ENCODE measurements at places on chromosomes 4 and X. TPM values are rescaled to one million over a fixed set of nuclear protein-coding genes. Genes with fewer than 3 reads are reported as not detected.

Gene TNIP3
- 0.06 TPM for polyA plus RNA-seq

Gene SLC25A53
- polyA plus RNA-seq = 2.4 TPM

Gene ZNF711
- polyA plus RNA-seq = 0.02 TPM

Gene NDST3
- polyA plus RNA-seq = not detected

Gene HS3ST1
- 6.6 TPM for polyA plus RNA-seq

Gene HDX
- polyA plus RNA-seq = 1.8 TPM

Gene FAT4
- 0.42 TPM for polyA plus RNA-seq

Gene TEC
- 0.17 TPM for polyA plus RNA-seq

Gene XK
- polyA plus RNA-seq = 0.26 TPM

Gene IRS4
- not detected for polyA plus RNA-seq

Gene MAGEA4
- not detected for polyA plus RNA-seq

Gene NOX1
- not detected for polyA plus RNA-seq

Gene GALNTL6
- not detected for polyA plus RNA-seq

Gene CLIC2
- polyA plus RNA-seq = 0.01 TPM

Gene FRAS1
- polyA plus RNA-seq = 5.2 TPM

- DNase-seq = no peak
These were observed 35.9 kb downstream of the FGFRL1 start for GRCh38 chr4:1047106-1047975.

- peak; percentile 52 for DNase-seq
These were observed 44.8 kb downstream of the GRIA2 start for GRCh38 chr4:157265281-157265680.

- DNase-seq = no peak
These were observed 22.0 kb downstream of the DHRSX start for GRCh38 chrX:2478546-2479419.

DNA sequence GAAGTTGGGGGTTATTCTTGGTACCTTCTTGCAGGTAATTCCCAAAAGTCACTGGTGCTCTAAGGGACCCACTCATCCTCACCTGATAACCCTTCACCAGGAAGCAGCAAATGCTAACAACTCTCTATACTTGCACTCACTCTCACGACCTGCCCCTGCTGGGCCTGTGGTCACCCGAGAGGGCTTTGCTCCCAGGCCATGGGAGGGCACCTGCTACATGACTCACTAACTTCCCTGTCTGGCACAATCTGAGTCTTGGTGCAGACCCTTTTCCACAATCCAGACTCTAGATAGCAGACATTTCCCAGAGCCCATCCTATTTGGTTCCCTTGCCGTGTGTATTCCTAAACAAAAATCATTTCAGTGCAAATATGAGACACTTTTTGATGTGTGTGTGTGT, 403.8 kb upstream of the FAT1 start:
- peak; percentile 14 for DNase-seq

DNA sequence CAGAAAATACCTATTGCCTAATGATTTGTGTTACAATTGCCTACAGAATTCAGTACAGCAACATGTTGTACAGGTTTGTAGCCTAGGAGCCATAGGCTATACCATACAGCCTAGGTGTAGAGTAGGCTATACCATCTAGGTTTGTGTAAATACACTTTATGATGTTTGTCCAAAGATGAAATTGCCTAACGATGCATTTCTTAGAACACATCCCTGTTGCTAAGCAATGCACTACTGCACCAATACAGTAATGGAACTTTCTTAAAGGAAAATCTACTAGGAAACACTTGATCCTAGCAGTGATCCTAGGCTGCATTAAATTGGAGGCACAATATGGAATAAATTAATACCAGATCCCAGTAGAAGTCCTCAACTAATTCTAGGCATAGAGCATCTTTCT, 18.3 kb downstream of the NOA1 start:
- DNase-seq = no peak

GRCh38 chrX:8914681-8915080, 113.5 kb upstream of the FAM9A start:
- DNase-seq = no peak

- no peak for DNase-seq
These were observed 11.3 kb upstream of the ARAP2 start for GRCh38 chr4:36255577-36255976.

- DNase-seq = no peak
These were observed 534.6 kb downstream of the PPARGC1A start for GRCh38 chr4:23355258-23355657.

- peak; percentile 32 for DNase-seq
These were observed 93.2 kb downstream of the IL1RAPL2 start for GRCh38 chrX:104659005-104659744.

DNA sequence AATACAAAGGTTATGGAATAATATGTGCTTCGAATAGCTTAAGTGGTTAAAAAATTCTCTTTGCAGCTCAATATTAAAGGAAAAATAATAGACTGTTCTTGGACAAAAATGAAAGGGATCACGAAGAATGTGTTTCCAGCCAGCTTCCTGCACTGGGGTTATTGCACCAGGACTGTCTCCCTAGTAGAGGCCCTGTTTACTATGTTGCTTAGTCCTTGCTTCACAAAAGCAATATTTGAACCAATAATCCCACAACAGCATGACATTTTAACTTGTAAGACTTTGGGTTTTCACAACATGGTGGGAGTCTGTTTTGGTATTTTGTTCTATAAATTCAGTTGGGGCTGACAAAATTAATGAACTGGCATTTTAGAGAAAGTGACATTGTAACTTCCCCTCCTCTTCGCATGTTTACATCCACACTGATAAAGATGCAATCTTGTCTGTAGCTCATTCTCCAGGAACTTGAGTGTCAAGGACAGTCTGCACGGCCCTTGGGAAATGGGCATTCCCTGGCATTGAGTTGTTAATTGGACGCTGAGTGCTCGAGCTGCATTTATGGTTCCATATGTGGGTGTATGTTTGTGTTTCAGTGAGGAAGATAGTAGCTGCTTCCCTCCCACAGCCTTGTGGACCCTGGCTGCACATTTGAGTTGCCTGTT, 39.0 kb downstream of the SHROOM2 start:
- no peak for DNase-seq

DNA sequence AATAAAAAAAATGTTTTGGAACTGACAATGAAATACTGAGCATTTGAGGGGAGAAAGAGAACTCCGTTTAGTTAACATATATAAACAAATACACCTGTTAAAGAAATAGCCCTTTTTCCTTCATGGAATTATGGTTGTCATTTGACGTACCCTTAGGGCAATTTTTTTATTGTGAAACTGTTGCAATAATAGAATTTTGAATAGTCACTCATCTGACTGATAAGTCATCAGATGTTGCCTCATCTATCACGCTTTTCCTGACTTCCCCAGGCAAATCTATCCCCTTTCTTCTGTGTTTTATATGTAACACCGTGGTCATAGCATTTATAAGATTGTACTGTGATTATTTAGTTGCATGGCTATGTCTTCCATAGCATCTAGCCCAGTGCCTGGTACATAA, 69.0 kb upstream of the HDAC8 start:
- peak; percentile 13 for DNase-seq

GRCh38 chr4:15232366-15233263, 195.2 kb upstream of the C1QTNF7 start:
- DNase-seq = peak; percentile 52

GRCh38 chr4:31667686-31668085, 947.5 kb downstream of the PCDH7 start:
- DNase-seq = no peak

DNA sequence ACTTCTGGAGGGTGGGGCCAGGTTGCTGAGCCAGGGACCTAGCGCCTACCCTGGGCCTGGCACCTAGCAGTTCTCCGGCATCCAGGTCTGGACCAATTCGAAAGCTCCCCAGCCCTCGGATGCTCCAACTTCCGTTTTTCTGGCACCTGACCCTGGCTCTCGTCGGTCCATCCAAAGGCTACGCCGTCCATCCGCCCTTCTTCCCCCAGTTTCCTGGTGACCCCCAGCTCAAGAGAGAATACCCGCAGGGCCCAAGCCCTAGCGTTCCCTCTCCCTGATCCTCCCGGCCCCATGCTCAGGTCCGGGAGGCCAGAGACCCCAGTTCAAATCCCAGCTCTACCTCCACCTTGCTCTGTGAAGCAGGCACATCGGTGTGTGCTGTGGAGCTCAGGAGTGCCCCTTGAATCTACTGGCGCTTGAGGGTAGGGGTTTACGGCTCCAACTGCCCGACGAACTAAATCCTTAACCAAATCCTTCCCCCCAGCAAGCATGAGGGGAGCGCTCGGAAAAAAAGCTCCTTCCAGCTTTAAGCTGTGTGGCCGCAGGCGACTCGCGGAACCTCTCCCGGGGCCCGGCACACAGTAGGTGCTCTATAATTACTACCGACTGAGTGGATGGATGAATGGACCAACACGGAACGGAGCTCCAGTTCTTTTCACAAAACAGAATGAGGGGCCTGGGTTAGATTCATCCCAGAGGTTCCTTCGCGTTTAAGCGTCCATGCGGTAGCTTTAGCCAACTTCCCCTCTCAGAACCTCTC, 1.1 kb downstream of the CRMP1 start:
- DNase-seq = no peak

- no peak for DNase-seq
These were observed 12.9 kb downstream of the GPRIN3 start for GRCh38 chr4:89294573-89295269.

DNA sequence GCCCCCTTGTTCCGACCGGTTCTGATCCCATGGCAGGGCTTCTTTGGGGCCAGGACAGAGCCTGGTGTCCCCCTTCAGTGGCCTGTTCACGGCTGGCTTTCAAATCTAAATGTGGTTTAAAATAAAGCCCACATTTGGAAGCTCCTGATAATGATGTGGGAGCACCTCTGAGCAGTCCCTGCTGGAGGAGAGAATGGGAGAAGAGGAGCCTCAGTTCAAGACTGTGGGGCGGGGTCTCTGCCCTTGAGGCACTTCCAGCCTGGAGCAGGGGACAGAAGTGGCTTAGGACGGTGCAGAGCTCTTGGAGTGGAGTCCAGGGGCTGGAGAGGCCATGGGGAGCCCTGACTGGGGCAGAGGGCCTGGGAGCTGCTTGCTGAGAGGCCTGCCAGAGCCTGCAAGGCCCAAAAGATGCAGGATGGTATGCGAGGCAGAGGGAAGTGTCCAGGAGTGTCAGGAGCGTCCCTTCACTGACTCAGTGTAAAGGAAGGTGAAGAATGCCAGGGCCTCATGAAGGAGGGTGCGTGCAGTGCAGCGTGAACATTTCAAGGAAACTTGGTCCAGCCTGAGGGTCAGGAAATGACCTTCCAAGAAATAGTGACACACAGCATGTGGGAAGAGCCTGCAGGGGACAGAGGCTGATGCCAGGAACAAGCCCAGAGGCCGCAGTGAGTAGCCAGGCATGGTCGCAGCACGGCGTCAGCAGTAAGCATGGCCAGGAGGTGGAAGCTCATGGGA, 21.1 kb upstream of the TADA2B start:
- peak; percentile 69 for DNase-seq

DNA sequence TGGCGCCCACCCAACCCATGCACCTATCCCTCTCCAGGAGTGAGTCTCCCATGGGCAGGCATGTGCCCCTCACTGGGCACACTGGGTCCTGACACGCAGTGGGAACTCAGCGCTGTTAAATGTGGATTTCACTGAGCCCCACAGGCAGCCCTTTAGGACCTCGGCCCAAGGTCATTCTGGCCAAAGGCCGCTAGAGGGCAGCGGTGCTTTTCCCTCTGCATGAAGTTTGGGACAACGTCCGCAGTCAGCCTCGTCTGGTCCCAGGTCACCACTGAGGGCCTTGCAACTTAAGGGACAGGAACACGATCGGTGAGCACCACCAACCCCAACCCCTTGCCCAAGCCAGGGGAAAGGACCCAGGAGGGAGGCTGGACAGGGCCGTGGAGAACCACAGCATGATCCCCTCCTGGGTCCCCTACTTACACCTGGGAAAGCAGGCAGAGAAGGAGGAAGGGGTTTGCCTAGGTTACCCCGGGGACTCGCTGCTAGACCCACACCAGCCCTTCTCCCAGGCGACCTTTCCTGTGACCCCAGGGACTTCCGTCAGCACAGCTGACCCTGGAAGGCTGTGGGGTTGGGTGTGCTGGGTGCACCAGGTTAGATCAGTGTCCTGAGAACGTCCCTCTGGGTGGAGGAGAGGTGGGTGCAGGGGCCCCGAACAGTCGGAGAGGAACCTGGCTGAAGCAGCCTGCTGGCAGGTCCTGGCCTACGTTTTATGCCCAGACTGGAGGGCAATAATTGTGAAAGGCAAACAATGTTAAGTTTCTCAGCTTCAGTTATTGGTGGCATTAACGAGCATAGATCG, 24.0 kb downstream of the CYTL1 start:
- DNase-seq = peak; percentile 42

DNA sequence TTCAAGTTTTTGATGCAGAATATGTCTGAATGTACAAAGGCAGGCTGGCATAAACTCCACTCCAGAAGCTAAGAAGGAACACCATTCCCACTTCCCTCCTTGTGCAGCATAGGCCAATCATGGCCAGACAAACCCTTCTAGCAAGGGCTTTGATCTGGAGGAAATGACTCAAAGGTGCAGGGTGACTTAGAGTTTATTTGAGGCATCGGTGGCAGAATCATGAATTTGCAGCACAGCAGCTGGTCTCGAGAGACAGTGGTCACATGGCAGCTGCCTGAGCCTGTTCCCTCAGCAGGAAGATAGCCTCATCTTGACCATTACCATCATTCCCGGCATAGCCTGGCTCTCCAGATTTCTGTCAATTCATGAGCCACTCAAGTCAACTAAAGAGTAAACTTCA, 154.5 kb downstream of the ATP10D start:
- peak; percentile 41 for DNase-seq

DNA sequence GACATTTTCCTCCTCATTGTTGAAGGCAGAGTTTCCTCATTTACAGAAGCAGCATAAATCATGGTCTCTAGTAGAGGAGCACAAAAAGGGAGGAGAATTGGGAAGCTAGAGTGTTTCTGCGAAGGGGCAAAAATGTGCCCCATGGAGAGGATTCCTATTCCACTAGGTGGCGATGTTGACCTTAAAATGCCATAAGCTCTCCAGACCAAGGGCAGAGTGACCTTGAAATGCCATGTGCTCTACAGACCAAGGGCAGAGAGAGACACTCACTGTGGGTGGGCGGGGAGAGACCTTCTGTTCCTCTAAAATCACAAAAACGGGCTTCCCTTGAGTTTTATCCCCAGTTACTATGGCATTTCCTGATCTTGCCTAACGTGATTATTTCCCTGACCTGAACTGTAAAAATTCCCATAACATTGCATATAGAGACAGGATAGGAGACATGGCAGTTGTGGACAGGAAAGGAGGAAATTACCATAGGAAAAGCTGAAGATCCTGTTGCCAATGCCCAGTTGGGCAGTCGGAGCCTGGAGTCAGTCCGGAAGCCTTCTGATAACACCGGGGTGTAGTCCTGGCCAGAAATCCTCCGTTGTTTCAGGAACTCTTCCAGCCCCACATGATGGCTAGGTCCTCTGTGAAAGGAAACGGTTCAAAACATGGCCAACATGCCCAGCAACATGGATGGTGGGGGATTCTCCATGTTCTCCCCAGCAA, 567.7 kb downstream of the MAGEB5 start:
- peak; percentile 5 for DNase-seq

GRCh38 chr4:109149836-109150235, 152.6 kb downstream of the COL25A1 start:
- no peak for DNase-seq

DNA sequence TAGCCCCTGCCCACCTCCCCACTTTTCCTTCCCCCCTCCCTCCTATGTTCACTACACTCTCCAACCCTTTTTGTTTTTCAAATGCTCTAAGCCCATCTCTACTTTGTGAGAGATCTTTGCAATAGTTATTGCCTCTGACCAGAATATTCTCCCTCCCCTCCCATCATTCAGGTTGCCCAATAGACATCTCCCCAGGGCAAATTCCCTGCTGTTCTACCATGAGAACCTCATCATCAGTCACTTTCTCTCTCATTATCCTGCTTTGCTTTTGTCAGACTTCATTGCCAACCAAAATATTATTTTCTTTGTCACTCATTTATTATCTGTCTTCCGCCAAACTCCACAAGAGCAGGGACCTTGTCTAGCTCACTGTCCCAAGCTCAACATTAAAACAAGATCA, 268.2 kb upstream of the PPARGC1A start:
- DNase-seq = no peak
